ENCODE measurements at places on chromosomes 2 and 18.

DNA sequence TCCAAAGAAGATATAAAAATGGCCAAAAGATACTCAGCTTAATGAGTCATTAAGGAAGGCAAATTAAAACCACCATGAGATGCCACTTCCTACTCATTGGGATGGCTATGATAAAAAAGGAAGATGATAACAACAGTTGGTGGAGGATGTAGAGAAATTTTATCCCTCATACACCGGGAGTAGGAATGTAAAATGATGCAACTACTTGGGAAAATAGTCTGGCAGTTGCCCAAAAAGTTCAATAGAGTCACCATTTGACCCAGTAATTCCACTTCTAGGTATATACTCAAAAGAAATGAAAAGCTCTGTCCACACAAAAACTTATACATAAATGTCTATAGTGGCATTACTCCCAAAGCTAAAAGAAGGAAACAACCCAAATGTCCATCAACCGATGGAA, 10.1 kb upstream of the SULT1C2 start:
- DNase-seq = no peak

- DNase-seq = no peak
Measured at GRCh38 chr2:227856697-227857096, 14.7 kb upstream of the DAW1 start.

- no peak for DNase-seq
Measured at GRCh38 chr18:12820506-12820905, 63.5 kb downstream of the PTPN2 start.

DNA sequence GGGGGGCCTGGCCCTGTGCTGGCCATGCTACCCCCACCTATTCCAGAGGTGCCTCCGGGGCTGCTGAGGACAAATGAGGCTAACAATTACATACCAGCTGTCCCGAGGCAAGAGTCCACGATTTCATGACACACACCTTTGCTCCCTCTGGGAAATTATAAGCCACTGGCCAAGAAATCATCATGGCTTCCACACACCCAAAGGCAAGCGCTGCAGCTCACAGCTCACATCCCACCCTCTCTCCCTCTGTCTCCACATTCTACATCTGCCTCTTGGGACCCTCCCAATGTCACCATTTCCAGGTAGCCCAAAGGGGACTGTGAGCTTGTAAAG, 134.4 kb downstream of the HDAC4 start:
- no peak for DNase-seq

- DNase-seq = no peak
Measured at GRCh38 chr2:30444273-30444672, 2.8 kb upstream of the LCLAT1 start.

DNA sequence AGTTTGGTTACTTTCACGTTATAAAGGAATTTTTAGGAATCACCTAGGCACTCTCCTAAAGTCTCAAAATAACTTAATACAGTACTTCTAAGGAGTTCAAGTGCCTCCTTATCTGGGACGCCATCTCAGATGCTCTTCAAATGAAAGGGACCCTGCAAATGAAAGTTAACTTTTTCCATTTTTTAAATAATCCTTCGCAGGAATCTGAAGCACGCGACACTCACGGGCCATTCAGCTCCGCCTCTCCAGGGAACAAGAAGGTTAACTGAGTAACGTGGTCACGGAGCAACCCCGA, 537 bp upstream of the ZC3H15 start:
- no peak for DNase-seq

- DNase-seq = no peak
Measured at GRCh38 chr18:5817816-5818215, 77.5 kb downstream of the TMEM200C start.

All from anterior cingulate cortex (tissue), 58 donors.